MCF 10A (cell line): ENCODE measurements at places on chromosomes 3 and 15. TPM values are rescaled to one million over a fixed set of nuclear protein-coding genes. Genes with fewer than 3 reads are reported as not detected.

The NPAP1 gene
- total RNA-seq, result not detected in 2 replicates

GRCh38 chr15:69704229-69704628, 251.6 kb downstream of the RPLP1 start:
- DNase-seq, result peak; percentile 7

- DNase-seq, result no peak
These were observed 530.7 kb downstream of the EPHB1 start for GRCh38 chr3:135325726-135326235.

DNA sequence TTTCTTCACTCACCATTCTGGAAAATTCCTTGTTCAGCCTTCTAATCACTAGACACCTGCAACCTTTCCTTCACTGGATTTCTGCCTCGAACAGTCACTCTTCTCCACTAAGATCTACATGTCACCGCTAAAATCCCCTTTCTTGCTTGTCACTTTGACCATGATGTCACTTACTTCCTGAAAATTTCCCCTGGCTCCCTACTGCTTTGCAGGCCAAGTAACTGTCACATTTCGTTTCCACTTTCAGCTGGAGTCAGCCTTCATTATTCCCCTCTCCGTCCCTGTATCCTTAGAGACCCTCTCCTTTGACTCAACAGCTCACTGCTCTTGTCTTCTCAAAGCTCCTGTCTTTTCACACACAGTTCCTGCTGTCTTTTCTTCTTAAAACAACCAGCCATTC, 15.9 kb downstream of the CHL1 start:
- no peak for DNase-seq

DNA sequence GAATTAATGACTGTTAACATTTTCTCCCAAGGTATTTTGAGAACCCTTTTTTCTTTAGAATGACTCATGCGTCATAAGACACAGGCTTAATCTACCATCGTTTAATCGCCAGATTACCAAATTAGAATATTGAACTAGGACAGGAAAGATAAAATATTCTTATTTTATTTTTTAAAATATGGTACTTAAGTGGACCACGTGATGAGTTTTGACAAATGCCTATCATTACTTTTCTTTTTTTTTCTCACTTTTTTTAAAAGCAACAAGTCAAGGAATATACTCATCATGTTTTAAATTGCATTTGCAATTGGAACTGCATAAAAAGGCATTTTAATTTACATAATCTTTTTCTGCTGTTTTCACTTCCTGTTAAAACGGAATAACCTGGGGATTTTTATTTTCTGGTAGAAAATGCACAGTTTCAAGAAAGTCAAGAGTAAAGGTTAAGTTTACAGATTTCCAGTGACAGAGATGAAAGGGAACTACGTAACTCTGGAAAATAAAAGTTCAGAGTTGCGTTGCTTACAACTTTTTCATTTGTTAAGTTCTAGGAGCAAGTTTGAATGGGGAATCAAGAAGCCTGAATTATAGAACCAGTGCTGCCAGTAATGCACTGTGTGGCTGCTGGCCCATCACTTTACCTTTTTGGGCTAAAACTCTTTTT, 23.6 kb downstream of the SIAH2 start:
- DNase-seq, result no peak

DNA sequence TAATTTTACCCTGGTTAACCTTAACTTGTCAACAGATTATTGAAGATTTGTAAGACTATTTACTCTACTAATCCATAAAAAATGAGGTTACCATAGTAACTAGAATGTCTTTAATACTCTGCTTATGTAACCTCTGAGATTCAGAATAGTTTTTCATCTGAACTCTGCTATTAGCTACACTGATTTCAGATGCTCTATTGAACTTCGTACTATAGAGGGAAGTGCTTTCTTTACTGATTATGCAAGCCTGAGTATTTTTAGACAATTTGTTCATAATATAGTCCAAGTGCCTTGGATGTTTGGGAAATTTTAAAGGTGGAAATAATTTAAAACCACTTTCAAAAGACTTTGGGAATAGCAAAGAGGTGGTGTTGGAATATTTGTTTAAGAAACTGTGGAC, 107.9 kb upstream of the GBE1 start:
- DNase-seq, result no peak
